K562 (cell line): ENCODE measurements at places on chromosomes 5 and 9. TPM values are rescaled to one million over a fixed set of nuclear protein-coding genes. Genes with fewer than 3 reads are reported as not detected.

TEX48 gene
- total RNA-seq, result not detected in 2 replicates

DNA sequence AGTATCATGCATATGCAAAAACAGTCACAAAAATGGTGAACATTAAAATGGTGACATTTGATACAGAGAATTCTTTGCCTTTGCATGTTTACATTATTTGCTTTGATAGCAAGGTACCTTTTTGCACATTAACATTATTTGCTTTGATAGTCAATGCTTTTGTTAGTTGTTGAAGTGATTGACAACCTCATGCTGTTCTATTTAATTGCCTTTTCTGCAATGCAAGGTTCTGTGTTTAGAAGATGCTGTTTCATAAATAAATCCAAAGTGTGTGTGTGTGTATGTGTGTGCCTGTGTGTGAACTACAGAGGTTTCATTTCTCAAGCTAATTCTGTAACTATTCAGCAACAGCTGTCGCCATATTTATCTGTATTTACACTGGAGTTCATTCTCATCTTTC lies 668.7 kb downstream of the NR2F1-AS1 start:
- H3K4me3 ChIP-seq, result no peak overlapping the region
- no peaks in the 10 kb centered on the region for H3K27me3 ChIP-seq
- no peaks in the 10 kb centered on the region for H3K4me1 ChIP-seq
- H3K36me3 ChIP-seq, result no peaks in the 10 kb centered on the region

OSMR gene
- total RNA-seq, result 0.92 and 1.2 TPM in 2 replicates

- H3K27ac ChIP-seq, result no peak overlapping the region
- H3K36me3 ChIP-seq, result no peaks in the 10 kb centered on the region
- DNase-seq, result no peak
- H3K27me3 ChIP-seq, result no peaks in the 10 kb centered on the region
- no peaks in the 10 kb centered on the region for H3K4me1 ChIP-seq
Measured at GRCh38 chr5:159727167-159727566, 189.1 kb upstream of the ADRA1B start.

DNA sequence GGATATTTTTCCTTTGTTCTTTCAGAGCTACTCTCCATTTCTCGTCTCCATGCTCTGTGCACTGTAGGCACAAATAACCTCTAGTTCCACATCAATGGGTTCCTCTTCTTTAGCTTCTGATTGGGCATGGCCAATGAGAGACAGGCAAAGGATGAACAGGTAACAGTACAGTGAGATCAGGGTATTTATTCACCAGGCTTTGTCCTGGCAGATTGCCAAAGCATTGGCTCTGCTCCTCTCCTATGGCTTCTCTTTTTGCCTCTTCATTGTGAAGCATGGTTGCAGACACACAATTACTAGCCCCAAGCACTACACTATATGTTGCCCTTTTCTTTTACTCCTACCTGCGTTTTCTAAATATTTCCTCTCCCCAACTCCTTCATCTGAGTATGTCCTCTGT lies 215.1 kb upstream of the ARRDC3 start:
- no peak for DNase-seq
- H3K36me3 ChIP-seq, result no peaks in the 10 kb centered on the region
- H3K27ac ChIP-seq, result no peak overlapping the region
- no peak overlapping the region for H3K4me3 ChIP-seq
- no peaks in the 10 kb centered on the region for H3K4me1 ChIP-seq
- H3K27me3 ChIP-seq, result no peaks in the 10 kb centered on the region

ARL14EPL gene
- total RNA-seq, result 0.09 and 0.20 TPM in 2 replicates

GRCh38 chr5:145510324-145510723 lies 324.8 kb downstream of the PRELID2 start:
- no peak overlapping the region for H3K27ac ChIP-seq
- H3K36me3 ChIP-seq, result no peaks in the 10 kb centered on the region
- no peak overlapping the region for H3K4me3 ChIP-seq
- no peaks in the 10 kb centered on the region for H3K27me3 ChIP-seq
- DNase-seq, result no peak

GRCh38 chr5:163855754-163856153 lies 350.3 kb downstream of the MAT2B start:
- H3K27me3 ChIP-seq, result no peaks in the 10 kb centered on the region
- H3K4me3 ChIP-seq, result no peak overlapping the region
- no peaks in the 10 kb centered on the region for H3K4me1 ChIP-seq
- DNase-seq, result no peak
- no peak overlapping the region for H3K27ac ChIP-seq
- H3K36me3 ChIP-seq, result no peaks in the 10 kb centered on the region

GRCh38 chr9:26524267-26524666 lies 368.3 kb downstream of the CAAP1 start:
- H3K27ac ChIP-seq, result no peak overlapping the region
- H3K27me3 ChIP-seq, result no peaks in the 10 kb centered on the region
- no peak for DNase-seq
- no peaks in the 10 kb centered on the region for H3K4me1 ChIP-seq

GRCh38 chr9:4959031-4959430 lies 26.0 kb upstream of the JAK2 start:
- no peaks in the 10 kb centered on the region for H3K36me3 ChIP-seq
- H3K27me3 ChIP-seq, result no peaks in the 10 kb centered on the region
- no peak overlapping the region for H3K4me3 ChIP-seq
- H3K27ac ChIP-seq, result no peak overlapping the region
- peaks cover 4% of the 10 kb centered on the region; the same call in 1 of the 2 replicates for H3K4me1 ChIP-seq
- no peak for DNase-seq

GRCh38 chr9:129237164-129237611 lies 59.1 kb upstream of the IER5L start:
- peak; percentile 46 for DNase-seq
- no peaks in the 10 kb centered on the region for H3K27me3 ChIP-seq
- no peaks in the 10 kb centered on the region for H3K36me3 ChIP-seq
- H3K27ac ChIP-seq, result peak overlapping the region; percentile 45; the same call in 1 of the 3 replicates

SHOC1 gene
- total RNA-seq, result not detected in 2 replicates

C5orf58 gene
- 1.9 and 2.4 TPM in 2 replicates for total RNA-seq

TNPO1 gene
- 124 and 127 TPM in 2 replicates for total RNA-seq

DNA sequence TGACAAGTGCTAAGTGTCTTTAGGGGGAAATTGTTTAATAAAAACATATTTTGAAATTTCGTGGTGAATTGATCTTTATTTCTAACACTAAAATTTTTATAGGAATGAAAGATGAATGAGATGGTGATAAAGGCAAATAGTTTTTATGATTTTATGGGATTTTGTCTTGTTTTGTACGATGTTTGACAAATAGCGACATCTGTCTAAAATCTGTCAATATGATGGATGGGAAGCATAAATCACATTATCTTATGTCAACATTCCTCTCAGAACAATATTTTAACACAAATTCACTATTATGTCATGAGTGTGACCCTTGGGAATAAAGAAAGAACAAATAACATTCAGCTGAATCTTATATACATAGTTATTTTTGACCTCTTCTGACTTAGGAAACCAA lies 852.0 kb upstream of the CDH6 start:
- DNase-seq, result no peak
- no peak overlapping the region for H3K27ac ChIP-seq
- no peak overlapping the region for H3K4me3 ChIP-seq
- no peaks in the 10 kb centered on the region for H3K27me3 ChIP-seq
- H3K4me1 ChIP-seq, result no peaks in the 10 kb centered on the region

DNA sequence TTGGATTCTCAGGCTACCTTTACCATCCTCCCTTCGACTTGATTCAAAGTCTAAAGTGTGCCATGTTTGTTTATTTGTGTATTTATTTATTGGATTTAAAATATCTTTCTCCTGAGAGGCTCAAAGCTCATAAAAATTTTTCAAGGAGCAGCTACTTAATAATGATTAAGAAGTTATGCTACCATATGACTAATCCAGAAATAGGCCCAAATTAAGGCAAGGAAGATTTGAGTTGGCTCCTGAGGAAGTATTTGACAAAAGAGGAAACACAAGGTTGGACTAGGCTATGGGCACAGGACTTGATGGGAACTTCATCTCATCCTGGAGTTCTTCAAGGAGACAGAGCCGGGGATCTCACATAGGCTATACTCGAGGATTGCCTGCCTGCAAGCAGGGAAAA lies 22.4 kb upstream of the PPP2CA start:
- H3K27me3 ChIP-seq, result no peaks in the 10 kb centered on the region
- no peak for DNase-seq
- H3K4me1 ChIP-seq, result peaks cover 5% of the 10 kb centered on the region; the same call in 1 of the 2 replicates
- H3K27ac ChIP-seq, result no peak overlapping the region
